ENCODE measurements at places on chromosomes 3 and 15. TPM values are rescaled to one million over a fixed set of nuclear protein-coding genes. Genes with fewer than 3 reads are reported as not detected.

STAC gene
- 22.3 TPM for total RNA-seq

CXCR6 gene
- total RNA-seq = not detected

ARPP19 gene
- total RNA-seq = 137 TPM

GRK7 gene
- not detected for total RNA-seq

CCDC33 gene
- 0.22 TPM for total RNA-seq

MYLK gene
- 262 TPM for total RNA-seq

KBTBD8 gene
- total RNA-seq = 1.0 TPM

PPIB gene
- 1,026 TPM for total RNA-seq

LRRN1 gene
- 1.6 TPM for total RNA-seq

ZDHHC3 gene
- 56.7 TPM for total RNA-seq

GRCh38 chr3:113284453-113285050 lies 73.2 kb downstream of the BOC start:
- no peak for DNase-seq

DNA sequence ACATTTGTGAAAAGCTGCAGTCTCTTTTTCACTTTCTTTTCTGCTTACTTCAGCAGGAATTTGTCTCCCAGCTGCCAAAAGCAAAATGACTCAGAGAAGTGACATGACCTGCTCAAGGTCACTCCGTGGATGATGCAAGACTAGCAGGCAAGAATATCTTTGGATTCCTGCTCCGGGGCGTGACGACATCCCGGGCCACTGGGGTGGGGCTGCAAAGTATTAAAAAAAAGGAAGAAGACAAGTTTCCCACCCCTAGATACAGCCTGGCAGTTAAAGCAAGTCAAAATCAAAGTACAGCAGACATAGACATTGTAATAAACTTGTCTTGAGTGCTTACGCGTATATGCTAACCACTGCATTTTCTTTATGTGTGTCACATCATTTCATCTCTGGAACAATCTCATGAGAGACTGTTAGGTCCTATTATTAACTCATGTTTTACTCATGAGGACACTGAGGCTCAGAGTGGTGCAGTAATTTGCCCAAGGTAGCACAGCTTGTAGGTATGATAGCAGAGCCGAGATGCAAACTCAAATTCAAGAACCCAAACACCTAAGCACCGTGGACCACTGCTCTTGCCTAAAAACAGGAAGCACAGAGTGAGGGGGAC lies 485.2 kb upstream of the PROK2 start:
- peak; percentile 85 for DNase-seq

- DNase-seq = peak; percentile 98
Measured at GRCh38 chr3:139772539-139773500, 95.0 kb upstream of the NMNAT3 start.

DNA sequence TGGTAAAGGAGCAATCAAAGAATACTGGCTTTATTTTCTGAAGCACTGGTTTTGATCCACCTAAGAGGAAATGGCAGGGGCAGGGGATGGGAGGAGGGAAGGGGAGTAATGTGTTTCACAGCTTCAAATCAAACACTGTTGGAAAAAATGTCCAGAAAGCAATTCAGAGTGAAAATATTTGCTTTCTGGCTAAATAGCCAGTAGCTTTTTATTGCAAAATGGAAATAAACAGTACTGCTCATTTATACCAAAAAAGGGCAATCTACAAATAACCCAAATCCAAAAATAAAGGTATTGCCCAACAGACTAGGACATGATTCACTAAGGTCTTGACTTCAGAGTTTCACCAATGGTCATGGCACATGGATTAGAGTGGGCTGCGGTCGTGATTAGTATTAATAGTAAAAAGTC lies 279.3 kb upstream of the THBS1 start:
- DNase-seq = peak; percentile 92

DNA sequence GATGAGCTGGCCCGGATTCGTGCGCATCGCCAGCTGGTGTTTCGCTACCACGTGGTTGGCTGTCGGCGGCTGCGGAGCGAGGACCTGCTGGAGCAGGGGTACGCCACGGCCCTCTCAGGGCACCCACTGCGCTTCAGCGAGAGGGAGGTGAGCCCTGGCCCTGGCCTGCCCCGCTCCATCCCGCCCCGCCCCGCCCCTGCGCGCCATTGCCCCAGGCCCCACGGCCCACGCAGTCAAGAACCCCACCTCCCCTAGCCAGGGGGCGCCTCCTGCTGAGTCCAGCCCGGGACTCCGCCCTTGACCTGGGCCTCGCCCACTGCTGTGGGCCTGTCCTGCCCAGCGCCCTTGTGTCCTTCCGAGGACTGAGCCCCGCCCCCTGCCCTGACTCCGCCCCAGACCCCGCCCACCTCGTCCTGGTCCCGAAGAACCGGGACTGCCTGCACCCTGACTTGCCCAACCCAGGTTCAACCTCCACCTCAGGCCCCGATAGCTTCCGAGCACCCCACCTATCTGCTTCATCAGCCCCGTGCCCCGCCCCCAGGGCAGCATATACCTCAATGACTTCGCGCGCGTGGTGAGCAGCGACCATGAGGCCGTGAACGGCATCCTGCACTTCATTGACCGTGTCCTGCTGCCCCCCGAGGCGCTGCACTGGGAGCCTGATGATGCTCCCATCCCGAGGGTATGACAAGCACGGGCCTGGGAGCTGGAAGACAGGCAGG lies 14.8 kb downstream of the NT5DC2 start:
- DNase-seq = no peak

GRCh38 chr3:153171256-153171655 lies 9.2 kb downstream of the RAP2B start:
- DNase-seq = no peak

- DNase-seq = peak; percentile 43
Measured at GRCh38 chr15:85527895-85528294, 147.5 kb downstream of the AKAP13 start.

DNA sequence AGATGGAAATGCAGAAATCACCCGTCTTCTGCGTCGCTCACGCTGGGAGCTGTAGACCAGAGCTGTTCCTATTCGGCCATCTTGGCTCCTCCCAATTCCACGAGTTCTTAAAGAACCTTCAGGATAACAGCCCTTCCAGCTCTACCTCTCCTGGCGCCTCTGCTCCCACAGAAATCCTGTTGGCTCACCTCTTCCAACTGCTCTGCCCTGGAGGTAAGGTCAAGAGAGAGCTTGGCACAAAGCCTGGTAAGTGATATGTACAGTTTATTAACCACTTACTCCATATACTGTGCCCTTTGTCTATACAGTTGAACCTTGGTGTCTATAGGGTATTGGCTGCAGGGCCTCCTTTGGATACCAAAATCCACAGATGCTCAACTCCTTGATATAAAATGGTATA lies 17.8 kb upstream of the FGF12 start:
- no peak for DNase-seq

DNA sequence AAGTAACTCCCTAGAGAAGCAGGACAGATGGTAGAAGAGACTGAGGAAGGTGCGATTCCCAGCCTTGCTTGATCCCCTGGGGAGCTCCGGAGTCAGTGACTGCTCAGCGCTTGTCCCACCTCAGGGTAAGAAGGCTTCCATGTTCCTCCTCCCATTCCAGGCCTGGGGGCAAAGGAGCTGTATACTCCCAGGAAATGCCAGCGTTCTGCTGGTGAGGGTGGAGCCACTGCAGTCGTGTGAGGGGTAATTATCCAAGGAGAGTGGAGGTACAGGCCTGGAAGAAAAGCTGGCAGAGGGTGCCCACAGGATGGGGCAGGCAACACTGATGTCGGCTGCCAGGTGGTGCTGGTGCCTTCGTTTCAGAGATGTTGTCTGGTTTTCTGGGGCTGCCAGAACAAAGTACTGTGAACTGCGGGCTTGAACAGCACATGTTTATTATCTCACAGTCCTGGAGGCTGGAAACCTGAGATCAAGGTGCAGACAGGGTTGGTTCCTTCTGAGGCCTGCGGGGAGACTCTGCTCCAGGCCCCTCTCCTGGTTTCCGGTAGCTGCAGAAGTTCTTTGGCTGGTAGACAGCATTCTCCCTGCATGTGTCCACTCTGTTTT lies 12.1 kb upstream of the APBA2 start:
- peak; percentile 36 for DNase-seq

DNA sequence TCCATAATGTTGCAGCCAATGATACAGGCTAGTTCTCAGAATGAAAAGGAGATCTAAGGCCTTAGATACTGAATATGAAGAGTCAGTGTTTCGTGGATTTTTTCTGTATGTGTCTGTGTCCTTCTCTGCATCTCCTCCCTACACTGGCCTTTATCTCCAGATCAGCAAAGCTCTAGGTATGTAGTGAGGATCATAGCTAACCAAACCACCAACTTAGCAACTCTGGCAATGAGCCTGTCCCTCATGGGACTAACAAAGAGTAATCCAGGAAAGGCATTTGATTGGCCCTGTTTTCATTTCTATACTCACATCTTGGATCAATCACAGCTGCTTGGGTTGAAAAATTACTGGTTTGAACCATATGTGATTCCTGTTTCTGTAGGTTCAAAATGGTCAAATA lies 18.6 kb upstream of the CNTN3 start:
- no peak for DNase-seq

GRCh38 chr3:104796556-104796955 lies 570.2 kb upstream of the ALCAM start:
- DNase-seq = peak; percentile 33

DNA sequence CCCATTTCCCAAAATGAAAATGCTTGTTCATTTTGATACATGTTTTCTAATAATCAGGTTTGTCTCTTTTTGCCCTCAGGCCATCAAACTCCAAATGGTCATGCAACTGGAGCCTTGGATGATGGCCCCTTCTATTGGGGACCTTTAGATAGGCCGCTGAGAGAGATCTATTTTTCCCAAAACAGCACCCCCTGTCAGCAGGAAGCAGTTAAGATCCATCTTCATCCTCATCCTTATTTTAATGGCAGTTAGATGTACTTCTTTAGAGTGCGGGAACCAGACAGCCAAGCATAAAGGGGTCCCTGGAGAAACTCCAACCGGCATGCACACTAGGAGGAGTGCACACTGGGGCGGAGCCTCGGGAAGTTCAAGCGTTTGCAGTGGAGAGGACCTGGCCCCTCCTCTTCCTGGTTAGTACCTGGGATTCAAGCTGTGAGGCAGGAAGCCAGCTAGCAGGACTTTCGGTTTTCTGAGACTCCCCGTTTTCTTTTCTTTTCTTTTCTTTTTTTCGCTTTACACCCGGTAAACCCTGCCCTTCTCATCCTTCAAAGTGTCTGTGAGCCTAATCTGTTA lies 31.9 kb upstream of the STRIT1 start:
- peak; percentile 66 for DNase-seq

DNA sequence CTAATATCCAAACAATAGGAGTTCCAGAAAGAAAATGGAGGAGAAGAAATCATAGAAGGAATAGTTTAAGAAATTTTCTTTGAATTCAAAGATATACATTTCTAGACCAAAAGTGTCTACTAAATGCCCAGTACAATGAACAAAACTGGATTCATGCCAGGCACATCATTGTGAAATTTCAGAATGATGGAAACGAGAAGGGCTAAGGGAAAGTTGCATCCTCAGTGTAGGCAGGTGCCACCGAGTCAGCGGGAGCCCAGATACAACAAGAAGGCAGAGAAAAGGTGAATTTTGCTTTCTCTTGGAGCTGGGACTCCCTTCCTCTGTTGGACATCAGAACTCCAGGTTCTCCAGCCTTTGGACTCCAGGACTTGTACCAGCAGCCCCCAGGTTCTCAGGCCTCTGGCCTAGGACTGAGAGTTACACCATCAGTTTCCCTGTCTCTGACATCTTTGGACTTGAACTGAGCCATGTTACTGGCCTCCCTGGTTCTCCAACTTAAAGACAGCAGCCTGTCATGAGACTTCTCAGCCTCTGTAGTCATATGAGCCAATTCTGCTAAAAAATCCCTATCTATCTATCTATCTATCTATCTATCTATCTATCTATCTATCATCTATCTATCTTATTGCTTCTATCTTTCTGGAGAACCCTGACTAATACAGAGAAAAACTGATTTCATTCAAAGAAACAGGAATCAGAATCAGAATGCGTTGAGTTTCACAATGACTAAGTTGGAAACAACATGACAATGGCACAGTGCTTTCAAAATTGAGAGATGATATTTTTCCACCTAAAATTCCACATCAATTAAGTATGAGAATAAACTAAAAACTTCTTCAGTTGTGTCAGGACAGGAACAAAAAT lies 207.7 kb downstream of the FAM43A start:
- no peak for DNase-seq

DNA sequence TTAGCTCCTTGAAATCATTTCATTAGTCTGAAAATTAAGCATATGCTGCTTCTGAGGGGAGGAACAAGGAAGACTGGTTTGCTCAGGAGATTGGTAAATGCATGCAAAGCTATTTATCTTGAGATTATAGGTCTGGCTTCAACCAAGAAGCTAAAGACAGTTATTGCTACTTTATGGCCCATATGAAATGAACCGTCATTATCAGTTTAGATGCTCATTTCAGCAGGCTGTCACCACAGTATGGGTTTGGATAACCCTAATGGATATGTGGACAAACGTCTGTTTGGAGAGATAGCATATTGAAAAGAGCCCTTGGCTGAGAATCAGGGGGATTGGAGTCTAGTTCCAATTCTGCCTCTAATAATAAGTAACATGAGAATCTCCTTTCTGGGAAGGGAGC lies 922.6 kb downstream of the TUSC7 start:
- DNase-seq = no peak

DNA sequence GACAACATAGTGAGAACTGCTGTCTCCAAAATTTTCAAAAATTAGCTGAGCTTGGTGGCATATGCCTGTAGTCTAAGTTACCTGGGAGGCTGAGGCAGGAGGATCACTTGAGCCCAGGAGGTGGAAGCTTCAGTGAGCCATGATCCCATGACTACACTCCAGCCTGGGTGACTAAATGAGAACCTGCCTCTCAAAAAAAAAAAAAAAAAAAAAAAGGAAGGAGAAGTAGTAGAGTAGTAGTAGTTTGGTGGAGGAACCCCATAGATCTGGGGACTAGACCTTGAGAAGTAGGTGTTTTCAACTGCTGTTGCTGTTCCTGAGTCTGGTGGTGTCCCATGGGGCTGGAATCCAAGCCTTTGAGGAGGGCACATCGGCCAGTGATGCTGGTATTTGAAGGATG lies 38.4 kb upstream of the UBE2E2 start:
- DNase-seq = no peak

- DNase-seq = no peak
Measured at GRCh38 chr3:44175070-44175469, 66.6 kb upstream of the TOPAZ1 start.

- peak; percentile 29 for DNase-seq
Measured at GRCh38 chr3:108342837-108343486, 46.6 kb downstream of the HHLA2 start.

- DNase-seq = peak; percentile 1
Measured at GRCh38 chr15:93719921-93720351, 511.4 kb upstream of the MCTP2 start.

DNA sequence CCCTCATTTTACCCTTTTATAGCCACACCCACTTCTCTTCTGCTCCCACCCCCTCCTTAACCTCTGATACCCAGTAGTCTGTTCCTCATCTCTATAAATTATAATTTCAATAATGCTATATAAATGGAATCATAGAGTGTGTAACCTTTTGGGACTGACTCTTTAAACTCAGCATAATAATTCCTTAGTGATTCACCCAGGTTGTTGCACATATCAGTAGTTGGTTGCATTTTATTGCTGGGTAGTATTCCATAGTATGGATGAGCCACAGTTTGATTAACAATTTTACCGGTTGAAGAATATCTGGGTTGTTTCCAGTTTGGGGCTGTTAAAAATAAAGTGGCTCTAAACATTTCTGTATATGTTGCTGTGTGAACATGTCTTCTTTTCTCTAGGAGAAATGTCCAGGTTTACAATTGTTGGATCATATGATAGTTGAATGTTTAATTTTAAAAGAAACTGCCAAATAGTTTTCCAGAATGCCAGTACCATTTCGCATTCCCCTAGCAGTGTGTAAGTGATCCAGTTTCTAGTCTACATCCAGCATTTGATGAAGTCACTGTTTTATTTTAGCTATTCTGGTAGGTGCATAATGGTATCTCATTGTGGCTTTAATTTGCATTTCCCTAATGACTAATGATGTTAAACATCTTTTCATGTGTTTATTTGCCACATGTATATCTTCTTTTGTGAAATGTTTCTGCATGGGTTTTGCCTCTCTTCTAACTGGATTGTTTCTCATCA lies 68.5 kb downstream of the VPS8 start:
- DNase-seq = peak; percentile 8

All from M059J (cell line).